NCI-H524 (cell line): ENCODE measurements at places on chromosomes 12 and 14.

GRCh38 chr14:100408350-100409002 is 85.3 kb downstream of the SLC25A47 start:
- DNase-seq, result no peak

GRCh38 chr12:107458163-107458562 is 227.4 kb upstream of the PWP1 start:
- DNase-seq, result no peak

DNA sequence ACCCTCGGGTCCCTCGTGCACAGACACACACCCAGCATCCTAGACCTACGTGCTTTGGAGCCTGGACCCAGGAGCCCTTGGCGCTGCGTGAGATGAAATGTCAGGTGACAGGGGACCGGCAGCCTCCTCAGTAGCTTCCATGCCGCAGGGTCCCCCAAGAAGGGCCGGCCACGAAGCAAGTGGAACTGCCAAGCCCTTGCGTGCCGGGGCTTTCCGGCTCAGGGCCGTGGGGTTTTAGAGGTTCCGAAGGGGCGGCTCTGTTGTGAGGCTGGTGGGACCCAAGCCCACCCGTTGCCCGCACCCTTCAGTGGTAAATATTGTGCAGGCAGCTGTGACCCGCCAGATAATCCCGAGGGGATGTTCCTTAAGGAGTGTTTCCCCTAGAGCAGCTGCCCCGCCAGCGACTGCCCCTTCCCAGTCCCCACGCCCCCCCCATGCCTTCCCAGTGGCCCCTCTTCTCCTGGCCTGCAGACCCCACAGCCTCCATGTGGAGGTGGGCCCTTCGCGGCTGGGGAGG is 133.7 kb downstream of the ADGRD1 start:
- no peak for DNase-seq

DNA sequence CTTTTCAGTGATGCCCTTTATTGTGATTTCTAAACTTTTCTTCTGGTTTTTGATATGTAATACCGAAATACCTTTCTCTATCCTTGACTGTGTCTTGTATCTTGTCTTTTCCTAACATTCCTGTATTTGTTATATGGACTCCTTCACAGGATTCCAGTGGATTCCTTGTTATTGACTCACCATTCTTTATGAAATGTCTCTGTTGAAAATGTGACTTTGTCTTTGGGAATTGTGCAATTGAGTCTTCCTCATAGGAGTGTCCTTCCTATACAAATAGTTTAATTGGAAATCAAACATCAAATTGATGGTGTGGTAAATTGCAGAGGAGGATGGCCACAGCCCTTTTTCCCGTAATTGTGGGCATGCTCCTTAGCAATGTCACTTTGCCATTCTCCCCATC is 296.6 kb upstream of the KITLG start:
- no peak for DNase-seq

DNA sequence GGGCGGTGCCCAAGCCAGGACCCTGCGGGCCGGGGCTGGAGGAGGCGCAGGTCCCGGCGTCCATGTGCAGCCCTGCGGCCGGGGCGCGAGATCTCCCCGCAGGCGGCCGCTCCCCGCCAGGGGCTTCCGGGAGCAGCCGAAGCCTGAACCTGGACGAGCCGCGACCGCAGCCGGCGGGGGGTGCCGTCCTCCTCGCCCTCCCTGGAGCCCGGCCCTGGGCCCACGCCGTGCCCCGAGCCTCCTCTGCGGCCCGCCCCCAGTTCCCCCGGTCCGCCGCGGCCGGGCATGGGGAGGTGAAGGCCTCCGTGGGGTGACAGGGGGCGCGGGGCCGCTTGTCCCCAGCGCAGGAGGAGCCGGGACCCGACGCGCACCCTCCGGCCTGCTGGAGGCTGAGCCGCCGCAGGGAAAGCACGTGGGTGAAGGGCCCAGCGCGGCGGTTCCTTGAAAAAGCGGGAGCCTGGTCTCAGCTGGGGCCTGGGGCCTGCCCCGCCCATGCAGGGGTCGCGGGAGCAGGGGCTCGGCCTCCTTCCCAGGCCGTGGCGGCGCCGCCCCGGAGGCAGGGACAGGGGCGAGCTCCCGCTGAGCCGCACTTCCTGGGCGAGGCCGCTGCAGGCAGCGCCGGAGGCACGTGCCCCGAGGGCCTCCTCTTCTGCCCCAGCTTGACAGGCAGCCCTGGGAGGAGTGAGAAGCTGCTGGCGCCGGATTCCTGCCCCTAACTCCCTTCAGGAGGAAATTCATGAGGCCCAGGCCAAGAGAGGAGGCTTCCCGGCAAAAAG is 55.6 kb upstream of the PPP2R5C start:
- DNase-seq, result no peak
